ENCODE measurements at places on chromosomes 1 and 21.
A peak's percentile ranks its signal among the peaks of the same experiment; 100 is the strongest.

GRCh38 chr1:42105025-42105424 lies 48.2 kb upstream of the GUCA2B start:
- DNase-seq, result no peak

GRCh38 chr1:9811239-9811966 lies 12.4 kb downstream of the CLSTN1 start:
- no peak for DNase-seq

- DNase-seq, result peak; percentile 67
Measured at GRCh38 chr1:59020151-59020997, 236.5 kb upstream of the JUN start.

DNA sequence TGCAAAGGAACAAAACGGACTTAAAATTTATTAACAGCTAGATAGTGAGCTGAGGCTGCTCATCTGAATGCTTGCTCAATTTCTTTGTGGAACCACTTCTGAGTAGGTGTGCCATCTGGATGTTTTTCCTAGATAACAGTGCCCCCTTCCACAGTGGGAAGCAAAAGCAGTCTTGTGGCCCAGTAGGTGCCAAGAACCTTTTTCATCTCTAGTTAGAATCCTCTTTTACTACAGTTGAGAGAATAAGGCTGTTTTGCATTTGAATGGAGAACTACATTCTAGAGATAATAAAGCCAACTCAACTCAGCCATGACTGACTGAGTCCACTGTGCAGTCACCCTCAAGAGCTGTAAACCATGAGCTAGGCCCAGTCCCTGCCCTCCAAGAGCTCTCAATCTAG lies 13.3 kb downstream of the F3 start:
- no peak for DNase-seq

DNA sequence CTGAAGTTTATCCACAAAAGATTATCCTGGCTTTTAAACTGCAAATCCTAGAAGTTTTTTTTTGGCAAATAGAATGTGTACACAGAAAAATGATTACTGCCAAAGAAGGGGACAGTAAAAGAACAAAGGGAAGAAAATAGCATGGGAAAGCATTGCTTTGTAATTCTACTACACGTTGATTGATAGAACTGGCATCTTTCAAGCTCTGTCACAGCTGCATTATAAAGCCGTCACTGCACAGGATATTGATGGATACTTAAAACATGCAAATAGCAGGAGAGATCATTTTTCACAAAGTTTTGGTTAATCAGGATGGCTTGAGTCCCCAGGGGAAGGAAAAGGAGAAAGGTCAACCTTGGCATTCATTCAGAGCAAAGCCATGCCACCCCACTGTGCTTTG lies 183.7 kb upstream of the RRP15 start:
- DNase-seq, result no peak

DNA sequence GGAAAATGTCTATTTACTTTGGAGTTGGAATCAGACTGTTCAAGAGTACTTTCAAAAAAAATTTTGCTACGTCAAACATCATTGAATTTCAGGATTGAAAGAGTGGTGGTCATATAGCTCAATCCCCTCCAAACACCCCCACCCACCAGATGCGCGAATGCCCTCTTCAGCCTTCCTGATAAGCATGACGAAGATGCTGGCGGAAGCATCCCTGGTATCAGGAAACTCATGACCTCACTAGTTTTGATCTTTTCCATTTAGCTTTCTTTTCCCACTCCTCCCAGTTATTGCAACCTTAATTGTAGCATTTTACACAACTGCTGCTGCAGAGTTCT lies 104.4 kb downstream of the LEPR start:
- no peak for DNase-seq

- no peak for DNase-seq
Measured at GRCh38 chr21:45130324-45130774, 56.0 kb downstream of the ADARB1 start.

DNA sequence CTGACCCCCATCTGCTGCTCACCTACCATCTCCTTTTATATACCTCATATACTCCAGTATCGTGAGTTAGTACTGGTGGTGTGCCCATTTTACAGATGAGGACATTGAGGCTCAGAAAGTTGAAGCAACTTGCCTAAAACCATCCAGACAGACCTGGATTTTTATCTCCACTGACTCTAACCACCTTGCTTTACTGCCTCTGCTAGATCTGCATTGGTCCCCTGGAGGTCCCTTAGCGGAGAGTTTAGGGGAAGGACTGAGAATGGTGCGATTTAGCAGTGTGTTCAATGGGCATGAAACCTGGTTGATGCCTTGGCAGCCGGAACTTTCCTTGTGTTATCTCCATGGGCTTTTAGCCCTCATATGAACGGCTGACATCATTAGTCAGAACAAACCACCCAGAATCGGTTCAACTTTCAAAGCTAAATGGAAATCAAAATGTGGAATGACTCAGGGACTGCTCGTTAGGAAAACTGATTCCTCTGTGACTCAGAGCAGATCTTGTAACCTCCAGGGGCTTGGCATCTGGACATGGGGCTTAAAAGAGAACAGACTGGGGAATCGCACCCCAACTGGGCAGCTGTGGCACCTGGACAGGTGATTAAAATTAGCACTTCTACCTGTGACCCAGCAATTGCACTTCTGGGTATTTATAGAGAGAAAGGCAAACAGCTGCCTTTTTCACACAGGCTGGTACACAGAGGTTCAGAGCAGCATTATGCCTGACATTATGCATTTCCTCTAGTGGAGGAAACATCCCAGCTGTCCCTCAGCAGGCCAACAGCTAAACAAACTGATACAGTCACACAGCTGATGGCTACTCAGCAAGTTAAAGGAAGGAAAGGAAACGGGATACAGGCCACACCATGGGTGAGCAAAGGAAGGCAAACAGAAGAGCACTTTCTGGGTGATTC lies 25.3 kb downstream of the TMEM51 start:
- no peak for DNase-seq

DNA sequence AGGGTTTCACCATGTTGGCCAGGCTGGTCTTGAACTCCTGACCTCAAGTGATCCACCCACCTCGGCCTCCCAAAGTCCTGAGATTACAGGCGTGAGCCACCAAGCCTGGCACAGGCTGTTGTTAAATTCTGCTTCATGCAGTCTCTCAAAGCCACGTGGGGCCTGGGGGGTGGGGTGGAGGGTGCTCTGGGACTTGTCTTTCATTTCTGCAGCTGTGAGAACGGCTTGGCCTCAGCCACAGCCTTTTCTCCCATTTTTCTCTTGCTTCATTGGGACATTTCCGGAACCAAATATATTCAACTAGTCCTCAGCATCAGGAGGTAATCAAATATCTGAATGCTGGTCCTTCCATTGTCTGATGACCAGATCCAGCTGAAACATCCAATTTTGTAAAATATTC lies 27.6 kb upstream of the KCNE2 start:
- no peak for DNase-seq

- no peak for DNase-seq
Measured at GRCh38 chr1:151849126-151849525, 4.4 kb downstream of the THEM5 start.

GRCh38 chr1:93779540-93780165 lies 98.0 kb upstream of the BCAR3 start:
- DNase-seq, result no peak

- DNase-seq, result no peak
Measured at GRCh38 chr21:42547906-42548365, 34.3 kb downstream of the SLC37A1 start.

DNA sequence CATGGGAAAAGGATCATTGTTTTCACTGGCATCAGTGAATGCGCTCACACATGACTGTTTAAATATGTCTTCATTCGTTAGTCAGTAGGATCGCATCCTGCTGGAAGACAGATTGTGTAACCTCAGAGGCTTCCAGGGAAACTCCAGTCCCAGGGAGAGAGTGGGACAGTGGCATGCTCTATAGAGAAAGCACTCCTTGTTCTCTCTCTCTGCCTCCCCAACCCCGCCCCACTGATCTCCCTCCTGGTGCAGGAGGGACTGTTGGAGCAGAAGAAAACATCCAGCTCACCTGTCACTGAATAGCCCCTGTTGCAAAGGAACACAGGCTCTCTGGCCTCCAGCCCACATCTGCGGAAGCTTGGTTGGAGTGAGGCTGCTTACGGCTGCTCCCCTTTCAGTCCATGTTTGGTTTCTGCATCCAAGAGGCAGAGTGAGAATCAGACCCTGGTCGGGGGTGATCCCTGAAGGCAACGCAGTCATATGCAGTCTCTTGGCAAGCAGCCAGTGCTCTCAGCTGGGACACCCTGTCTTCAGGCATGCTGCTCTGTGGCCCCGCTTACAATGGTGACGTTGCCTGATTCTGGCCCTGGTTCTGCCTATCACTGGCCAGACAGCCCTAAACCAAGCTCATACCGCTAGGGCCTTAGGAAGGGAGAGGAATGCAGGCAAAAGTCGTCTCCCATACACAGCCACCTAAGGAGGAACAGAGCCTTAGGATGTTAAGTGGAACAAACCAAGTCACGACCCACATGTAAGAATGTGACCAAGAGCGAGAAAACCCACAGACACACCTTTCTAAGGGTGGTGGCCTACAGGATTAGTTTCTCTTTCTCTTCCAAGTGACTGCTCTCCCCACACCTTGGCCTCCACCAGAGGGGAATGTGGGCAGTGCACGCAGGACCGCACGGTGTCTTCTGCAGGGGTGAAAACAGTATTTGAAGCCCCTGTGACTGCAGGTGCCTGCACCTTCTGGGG lies 39.7 kb downstream of the BACE2 start:
- DNase-seq, result peak; percentile 7

- no peak for DNase-seq
Measured at GRCh38 chr1:223016890-223017289, 126.2 kb downstream of the TLR5 start.

GRCh38 chr1:93839753-93840152 lies 39.3 kb downstream of the DNTTIP2 start:
- no peak for DNase-seq

GRCh38 chr1:25893116-25893515 lies 13.1 kb downstream of the STMN1 start:
- no peak for DNase-seq

DNA sequence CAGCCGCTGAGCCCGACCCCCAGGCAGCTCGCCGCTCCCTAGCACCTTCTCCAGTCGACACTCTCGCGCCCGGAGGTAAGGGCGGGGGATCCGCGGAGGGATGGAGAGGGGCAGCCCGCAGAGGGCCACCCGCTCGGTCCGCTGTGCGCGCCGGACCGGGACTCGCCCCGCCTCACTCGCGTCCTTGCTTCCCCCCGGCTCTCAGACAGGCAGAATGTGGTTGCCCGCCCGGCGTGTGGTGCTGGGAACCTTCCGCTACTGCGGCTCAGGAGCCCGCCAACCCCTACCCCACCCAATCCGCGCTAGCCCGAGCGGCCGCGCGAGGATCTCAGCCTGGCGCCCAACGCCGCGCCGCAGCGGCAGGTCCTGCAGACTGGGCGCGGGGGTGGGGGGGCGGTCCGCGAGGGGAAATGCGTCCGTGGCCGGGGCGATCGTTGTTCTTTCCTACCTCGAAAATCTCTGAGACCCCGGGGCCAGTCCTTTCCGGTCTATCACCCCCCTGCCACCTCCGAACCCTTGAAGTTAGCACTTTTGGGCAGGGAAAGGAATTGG lies 404 bp downstream of the LRRC8C start:
- peak; percentile 79 for DNase-seq

GRCh38 chr1:157431751-157432150 lies 120.6 kb downstream of the FCRL5 start:
- DNase-seq, result no peak

GRCh38 chr1:226600254-226600653 lies 51.7 kb downstream of the STUM start:
- DNase-seq, result no peak

DNA sequence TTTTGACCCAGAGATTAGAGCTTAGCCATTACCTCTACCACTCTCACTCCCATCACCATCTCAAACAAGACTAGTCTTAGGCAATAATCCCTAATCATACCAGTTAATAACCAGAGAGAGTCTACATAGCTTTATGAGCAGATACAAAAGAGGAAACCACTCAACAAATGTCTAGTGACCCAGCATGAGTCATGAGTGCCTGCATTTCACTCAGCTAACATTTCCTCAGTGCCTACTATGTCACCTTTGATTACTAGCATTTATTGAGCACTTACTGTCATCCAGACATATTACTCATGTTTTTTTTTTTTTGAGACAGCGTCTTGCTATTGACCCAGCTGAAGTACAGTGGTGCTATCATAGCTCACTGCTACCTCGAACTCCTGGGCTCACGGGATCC lies 35.9 kb upstream of the GALNT2 start:
- DNase-seq, result no peak

All from immature natural killer cell (primary cell).